ENCODE measurements at places on chromosomes 12 and 14.

DNA sequence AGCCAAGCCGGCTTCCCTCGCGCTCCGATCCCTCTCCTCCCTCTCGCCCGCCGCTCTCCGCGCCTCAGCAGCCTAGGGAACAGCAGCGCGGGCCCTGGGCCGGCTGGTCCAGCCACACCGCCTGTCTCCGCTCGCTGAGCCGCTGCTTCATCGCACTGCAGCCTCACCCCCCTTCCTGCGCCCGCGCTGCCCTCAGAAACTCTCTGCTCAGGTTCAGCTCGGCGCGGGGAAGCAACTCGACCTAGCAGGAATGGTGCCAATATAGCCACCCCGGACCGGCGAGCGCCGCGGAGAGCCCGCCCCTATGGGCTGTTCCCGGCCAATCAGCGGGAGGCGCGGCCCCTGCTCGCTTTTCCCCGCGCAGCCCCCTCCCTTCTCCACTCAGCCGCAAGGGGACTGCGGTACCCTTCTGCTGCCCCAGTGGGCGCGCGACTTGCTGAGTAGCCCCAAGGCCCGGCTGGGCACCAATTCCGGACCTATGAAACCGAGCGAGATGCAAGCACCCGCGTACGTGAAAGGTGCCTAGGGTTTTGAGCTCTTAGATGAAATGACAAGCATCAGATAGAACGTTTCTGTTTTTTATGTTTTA lies at the start of gene ADAMTS20:
TSS of gene ADAMTS20 (minus strand) at position 233 of the 589 bp plus-strand sequence. CDS start 282 bp downstream, outside the sequence.
- no peak for DNase-seq

DNA sequence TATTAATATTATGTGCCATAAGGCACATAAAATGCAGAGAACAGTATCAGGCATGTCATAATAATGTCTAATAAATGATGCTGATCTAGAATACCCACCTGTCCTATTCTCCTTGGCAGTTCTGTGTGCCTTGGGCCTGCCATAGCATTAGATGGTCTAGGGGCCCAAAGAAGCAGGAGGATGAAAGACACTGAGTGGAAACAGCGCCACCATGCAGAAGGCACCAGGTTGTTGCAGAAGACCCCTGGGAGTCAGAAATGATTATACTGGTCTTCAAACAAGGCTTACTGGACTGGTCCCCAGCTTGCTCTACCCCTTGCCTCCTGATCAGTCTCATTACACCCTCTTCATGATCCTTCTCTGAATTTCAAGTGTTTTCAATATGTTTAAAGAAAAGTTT lies 353.3 kb downstream of the GRIN2B start:
- no peak for DNase-seq

- no peak for DNase-seq
Measured at GRCh38 chr12:53887006-53887405, 51.6 kb upstream of the HOXC13 start.

- no peak for DNase-seq
Measured at GRCh38 chr12:93780101-93780641, 103.0 kb downstream of the CRADD start.

DNA sequence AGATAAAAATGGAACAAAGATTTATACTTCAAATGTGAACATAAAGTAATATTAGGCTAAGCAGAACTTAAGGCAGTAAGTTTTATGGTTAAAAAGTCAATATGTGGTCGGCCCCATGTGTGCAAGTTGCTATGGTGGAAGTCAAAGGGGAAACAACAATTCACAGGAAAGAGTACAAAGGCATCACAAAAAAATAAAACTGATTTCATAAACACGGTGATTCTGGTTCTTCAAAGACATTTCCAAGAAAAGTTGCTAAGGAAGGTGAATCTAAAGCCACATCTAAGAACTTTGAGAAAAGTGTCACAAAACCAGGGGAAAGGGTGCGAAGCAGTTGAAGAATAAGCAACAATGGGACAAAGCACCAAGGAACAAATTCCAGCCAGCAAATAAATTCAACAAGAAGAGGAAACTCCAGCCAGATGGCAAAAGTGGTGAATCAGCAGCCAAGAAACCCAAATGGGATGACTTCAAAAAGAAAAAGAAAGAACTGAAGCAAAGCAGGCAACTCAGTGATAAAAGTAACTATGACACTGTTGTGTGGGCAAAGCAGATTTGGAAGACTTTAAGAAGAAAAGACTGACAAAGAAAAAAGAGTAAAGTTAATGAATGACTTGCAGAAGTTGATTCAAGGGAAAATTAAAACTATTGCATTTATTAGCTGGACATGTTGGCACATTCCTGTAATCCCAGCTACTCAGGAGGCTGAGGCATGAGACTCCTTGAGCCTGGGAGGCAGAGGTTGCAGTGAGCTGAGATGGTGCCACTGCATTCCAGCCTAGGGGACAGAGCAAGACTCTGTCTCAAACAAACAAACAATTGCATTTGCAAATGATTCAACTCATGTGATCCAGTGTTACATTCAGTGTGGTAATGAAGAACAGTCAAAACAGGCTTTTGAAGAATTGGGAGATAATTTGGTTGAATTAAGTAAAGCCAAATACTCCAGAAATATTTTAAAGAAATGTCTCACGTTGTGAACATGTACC lies 19.5 kb downstream of the PTGDR start:
- no peak for DNase-seq

DNA sequence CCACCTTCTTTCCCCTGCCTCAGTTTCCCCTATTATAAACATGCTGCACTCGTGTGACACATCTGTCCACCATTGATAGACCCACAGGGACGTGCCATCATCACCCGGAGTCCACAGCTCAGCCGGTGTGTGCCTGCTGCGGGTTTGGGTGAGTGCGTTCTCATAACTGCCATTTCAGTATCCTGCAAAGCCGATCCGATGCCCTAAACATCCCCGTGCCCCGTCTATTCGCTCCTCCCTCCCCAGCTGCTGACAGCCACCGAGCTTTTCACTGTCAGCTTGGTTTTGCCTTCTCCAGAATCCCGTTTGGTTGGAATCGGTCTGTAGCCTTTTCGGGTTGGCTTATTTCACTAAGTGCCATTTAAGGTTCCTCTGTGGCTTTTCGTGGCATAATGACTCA lies 3.9 kb downstream of the LRCOL1 start:
- no peak for DNase-seq

GRCh38 chr12:61574339-61574738 lies 685.9 kb upstream of the USP15 start:
- DNase-seq: no peak

- no peak for DNase-seq
Measured at GRCh38 chr12:64252681-64253080, 30.6 kb upstream of the KICS2 start.

DNA sequence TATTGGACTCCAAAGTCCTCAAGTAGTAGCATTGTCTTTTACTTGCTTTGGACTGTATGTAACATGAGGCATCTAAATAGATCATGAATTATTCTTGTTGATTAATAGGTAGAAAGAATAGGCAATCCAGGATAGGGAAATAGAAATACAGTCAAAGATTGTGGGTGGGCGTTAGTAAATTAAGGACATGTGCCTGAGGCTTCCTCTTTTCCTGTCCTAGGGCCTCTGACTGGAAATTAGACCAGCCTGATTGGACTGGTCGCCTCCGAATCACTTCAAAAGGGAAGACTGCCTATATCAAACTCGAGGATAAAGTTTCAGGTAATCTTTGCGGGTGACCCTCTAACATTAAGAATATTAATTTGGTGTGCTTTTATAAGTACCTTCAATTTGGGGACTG lies 7.6 kb downstream of the NECAP1 start:
- no peak for DNase-seq

DNA sequence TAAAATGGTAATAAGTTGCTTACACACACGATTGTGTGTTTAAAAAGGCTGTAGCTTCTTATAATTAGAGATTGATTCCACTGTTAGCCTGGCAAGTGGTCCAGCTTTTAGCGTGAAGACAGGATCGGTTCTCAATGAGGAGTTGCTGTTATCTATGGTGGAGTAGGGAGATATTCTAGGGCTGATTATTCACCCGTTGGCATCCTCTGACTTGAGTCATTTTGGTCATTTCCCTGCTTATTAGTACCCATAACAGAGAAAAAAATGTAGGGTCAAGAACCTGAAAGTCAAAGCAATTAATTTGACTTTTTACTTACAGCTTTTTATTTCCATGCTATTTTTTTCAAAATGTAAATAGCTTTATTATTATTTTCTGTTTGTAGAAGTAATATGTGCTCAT lies 76.0 kb downstream of the KCNK13 start:
- no peak for DNase-seq

- no peak for DNase-seq
Measured at GRCh38 chr12:11016937-11017336, 5.5 kb downstream of the TAS2R19 start.

DNA sequence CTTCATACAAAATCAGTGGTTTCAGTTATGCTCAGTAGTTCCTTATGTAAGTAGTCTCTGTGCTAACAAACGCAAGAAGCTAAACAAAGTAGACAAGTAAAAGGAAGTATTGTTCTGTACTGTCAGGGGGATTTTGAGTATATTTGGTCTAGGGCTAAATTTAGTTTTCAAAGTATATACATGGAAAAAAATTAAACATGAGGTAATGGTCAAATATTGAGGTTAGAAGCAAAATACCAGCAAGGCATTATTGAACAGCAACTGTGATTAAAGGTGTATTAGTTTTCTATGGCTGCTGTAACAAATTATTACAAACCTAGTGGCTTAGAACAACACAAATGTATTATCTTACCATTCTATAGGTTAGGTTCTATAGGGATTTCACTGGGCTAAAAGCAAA lies 18.8 kb downstream of the GNG2 start:
- no peak for DNase-seq

DNA sequence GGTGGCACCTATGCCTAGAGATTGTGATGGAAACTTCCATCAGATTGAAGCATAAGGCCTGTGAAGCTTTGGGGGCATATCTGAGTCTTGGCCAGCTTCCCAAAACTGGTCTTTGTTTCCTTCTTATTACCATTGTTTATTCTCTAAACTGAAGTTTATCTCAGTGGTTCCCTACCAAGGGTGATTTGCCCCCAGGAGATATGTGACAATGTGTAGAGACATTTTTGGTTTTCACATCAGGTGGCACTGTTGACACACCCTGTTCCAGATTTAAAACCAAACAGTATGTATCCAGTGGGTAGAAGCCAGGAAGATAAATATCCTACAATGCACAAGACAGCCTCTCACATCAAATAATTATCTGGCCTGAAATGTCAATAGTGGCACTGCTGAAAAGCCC lies 22.1 kb downstream of the RASSF9 start:
- DNase-seq: no peak

DNA sequence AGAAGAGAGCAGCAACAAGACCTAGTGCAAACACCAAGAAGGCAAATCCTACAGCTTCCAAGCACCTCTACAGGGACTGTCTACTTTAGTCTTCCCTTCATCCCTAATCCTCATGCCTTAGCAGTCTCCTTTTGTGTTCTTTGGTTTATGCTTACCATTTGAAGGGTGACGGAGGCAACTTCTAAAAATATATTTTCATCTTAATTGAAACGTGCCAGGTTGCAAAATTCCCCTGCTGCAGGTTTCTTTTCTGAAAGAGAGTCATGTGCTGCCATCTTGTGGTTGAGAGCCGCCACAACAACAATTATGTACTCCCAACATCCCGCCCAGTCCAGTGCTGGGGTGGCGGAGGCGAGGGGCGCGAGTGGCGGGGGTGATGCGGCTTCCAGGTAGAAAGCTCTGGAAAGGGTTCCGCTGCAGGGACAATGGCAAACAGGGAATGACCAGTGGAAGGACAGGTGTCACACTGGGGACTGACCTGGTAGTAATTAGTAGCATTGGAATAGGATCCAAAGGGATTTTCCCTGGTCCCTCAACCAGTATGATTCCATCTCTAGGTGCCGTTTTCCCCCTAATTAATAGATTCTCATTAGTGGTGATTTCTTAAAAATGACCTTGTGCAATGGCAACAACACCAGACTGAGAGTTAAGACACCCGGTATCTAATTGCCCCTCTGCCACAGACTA lies 80.3 kb upstream of the GNG2 start:
- peak; percentile 72 for DNase-seq

GRCh38 chr14:74599321-74599761 lies 12.7 kb downstream of the LTBP2 start:
- DNase-seq: no peak

- no peak for DNase-seq
Measured at GRCh38 chr12:52156311-52156710, 35.5 kb downstream of the KRT80 start.

DNA sequence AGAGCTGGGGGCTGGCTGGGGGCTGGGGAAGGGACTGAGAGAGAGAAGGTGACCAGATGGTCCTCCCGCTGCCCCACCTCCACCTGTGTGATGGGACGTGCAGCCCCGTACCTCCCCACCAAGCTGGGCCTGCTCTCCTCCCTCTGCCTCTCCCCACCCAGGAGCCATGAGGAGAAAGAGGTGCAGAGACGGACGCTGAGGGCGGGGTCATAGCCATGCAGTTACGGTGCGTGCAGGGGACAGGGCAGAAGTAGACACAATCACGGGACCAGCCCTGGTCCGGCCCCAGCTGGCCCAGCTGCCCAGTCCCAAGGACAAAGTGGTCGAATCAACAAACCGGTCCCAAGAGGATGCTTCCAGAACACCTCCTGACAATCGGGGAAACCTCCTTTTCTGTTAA lies 33.2 kb downstream of the RFLNA start:
- DNase-seq: no peak

- DNase-seq: no peak
Measured at GRCh38 chr12:31644536-31644935, 15.0 kb upstream of the ETFBKMT start.

- no peak for DNase-seq
Measured at GRCh38 chr12:119630223-119630780, 36.7 kb downstream of the TMEM233 start.

- DNase-seq: no peak
Measured at GRCh38 chr14:20684662-20685456, 499 bp downstream of the RNASE4 start.

DNA sequence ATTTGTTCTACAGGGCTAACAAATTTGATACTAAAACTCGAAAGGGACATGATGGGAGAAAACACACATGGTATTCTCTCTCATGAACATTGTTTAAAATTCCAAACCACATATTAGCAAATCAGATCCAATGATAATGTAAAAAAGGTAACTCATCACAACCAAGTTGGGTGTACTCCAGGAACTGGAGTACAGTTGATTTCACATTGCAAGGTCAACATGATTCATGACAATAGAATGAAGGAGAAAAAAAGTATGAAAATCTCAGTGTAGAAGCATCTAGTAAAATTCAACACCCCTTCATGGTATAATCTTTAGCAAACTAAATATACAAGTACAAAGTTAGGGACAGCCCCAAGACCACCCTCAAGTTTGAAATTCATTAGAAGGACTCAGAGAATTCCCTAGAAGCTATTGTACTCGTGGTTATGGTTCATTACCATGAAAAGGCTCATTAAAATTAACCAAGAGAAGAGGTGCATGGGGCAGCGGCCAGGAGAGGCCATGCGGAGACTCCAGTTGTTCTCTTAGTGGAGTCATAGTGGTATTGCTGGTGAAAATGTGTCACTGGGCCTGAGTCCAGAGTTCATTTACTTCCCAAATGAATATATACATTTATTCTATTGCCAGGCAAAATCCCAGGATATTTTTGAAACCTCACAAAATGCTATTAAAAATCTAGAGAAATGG lies 3.1 kb upstream of the CDCA4 start:
- DNase-seq: no peak

DNA sequence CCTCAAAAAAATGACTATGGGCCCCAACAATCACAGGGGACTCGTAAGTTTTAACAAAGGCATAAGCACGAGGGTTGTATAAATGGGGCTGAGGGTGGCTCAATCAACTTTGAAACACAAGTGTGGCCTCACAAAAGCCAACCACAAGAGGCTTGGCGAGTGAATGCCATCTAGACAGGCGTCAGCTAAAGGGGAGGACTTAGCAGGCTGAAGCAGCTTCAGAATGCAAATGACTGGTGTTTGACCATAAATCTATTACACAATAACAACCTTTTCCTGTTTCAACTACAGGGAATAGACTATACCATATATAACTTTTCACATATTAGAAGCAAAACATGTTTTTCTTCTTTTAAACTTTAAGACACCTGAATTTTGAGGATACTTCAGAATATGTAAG lies 777.9 kb downstream of the FSCB start:
- no peak for DNase-seq
